ENCODE measurements at places on chromosomes 7 and 10.

DNA sequence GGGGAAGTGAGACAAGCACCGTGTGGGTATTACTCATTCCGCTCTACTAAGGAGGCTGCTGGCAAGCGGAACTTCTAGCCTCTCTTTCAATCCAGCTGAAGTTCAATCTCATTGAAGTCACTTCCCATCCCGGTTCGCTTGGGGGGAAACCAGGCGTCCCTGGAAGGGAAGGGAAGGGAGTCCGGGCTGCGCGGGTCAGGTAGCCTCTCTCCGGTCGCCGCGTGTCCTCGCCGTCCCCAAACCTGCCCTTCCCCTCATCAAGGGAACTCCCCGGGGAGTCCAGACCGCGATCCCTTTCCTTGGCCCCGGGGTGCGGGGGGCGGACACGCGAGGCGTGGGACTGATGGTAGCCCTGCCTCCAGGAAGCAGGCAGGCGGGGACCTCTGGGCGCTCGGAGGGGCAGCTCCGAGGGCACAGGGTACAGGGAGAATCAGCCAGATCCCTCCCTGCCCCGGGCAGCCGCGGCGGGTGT is 598 bp upstream of the ZEB1 start:
- DNase-seq, result peak; percentile 84

DNA sequence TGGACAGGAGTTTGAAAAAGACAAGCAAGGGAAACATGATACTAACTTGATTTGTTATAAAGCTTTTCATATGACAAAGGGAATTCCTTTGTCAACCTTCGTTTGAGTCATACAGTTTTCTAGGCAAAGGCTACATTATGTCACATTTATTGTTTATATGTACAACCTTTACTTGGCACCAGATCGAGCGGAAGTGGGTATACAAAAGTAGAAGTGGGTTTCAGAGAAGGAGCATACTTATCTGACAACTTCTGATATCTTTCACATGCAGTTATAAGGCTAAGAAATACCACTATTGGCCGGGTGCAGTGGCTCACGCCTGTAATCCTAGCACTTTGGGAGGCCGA is 11.0 kb downstream of the STMP1 start:
- no peak for DNase-seq

- no peak for DNase-seq
Observed at GRCh38 chr10:22588462-22588861, 125.9 kb downstream of the PIP4K2A start.

GRCh38 chr7:139663608-139664177 is 114.1 kb downstream of the HIPK2 start:
- no peak for DNase-seq

DNA sequence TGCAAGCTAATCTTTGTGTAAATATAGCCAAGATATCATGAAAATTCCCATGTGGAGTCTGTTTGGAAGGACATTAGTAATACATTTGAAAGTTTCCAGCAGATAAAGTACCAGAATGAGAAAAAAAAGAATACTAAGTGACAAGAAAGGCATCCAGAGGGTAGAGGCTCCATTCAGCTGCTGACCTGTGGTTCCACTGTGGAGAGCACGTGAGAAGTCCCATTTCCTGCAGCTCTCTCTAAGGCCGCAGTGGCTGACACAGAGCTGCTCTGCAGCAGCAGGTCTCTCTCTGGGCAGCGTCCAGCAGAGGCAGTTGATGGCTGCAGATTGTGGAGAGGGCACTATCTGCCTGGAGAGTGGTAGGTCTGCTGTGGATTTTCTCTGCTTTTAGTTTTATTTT is 100.1 kb upstream of the TMEM72 start:
- DNase-seq, result no peak

DNA sequence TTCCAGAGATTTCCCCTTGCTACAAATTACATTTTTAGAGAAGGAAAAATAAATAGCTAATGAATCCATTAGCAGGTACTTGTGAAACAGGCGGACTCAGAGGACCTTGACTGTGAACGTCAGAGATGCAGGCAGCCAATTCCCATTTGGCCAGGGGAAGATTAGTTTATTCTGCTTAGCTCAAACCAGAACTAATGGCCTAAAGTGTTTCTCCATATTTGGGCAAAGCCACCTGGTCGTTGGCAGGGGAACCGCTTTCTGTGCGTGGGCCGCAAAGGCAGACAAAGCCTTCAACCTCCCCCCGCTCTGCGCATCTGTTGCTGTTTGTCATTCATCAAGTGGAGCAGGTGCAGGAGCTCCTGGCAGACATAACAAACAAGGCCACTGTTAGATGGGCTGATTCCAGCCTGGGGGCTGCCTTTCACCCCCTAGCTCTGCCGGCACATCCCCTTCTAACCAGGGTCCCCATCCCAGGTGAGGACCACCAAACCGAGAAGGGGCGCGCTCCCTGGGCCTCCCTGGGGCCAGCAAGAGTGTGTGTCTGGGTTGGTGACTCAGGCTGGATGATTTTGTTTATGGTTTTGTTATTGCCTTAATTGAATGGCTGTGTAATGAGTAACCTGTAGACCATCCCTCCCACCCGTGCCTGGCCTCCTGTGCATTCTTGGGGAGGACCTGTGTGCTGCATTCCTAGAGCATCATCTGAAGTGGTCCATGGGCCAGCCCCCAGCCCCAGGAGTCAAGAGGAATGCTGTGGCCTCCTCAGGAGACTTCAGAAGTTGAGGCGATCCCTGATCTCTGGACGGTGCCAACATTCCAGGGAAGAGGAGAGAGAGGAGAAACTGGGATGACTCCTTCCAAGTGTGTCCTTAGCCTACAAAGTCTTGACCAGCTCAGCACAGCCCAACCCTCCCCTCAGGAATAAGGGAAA is 14.5 kb upstream of the CPA1 start:
- DNase-seq, result no peak

DNA sequence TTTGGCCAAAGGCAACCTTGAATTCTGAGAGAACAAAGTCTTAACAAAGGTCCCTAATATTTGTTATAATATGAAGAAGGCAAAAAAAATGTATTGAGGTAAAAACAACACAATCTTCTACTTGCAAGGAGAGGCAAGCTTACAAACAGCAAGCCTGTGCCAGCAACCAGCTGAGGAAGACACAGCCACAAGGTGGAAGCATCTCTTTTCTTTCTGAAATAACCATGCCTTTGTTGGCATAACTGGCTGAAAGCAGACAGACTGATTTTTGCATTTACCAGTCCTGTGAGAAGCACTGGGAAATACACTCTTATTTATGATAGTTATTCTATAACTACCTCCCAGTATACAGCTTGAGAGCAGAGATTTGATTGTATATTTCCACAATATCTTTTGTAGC is 292.0 kb downstream of the PHTF2 start:
- no peak for DNase-seq

DNA sequence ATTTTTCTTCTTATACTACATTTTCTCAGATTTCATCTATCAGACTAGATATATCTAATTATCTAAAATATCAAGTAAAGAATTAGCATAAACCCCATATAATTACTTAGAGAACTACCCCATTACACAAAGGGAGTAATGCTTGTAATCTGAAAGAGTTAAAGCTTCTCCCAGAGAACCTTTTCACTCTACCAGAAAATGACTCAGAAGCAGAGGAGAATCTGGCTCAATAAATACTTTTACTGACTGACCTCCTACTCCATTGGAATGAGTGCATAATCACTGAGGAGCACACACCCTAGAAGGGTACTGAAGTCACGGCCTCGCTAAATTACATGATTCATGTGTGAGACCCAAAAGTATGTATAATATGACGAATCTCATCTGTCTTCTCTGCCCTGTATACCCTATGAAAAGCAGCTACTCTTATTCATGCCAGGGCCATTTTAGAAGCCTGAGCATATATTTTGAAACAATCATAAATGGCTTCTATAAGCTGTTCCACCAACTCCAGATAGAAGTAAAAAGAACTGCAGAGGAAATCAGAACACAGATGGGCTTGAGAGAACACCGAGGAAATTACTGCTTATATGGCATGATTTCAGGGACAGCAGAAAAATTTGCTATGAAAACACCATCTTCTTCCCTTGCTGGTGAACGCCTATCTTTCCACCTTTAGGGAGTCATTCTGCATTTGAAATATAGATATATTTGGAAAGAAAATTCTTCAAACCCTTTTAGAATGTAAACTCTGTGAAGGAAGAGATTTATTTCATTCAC is 32.7 kb downstream of the DNMBP start:
- DNase-seq, result no peak

- peak; percentile 72 for DNase-seq
Observed at GRCh38 chr7:148962823-148963582, 65.3 kb downstream of the PDIA4 start.

Data from activated CD4-positive, alpha-beta T cell treated with anti-CD3 and anti-CD28 coated beads, Interleukin-2, Interleukin-4, amounts not matched to agents 100 ng/mL and 50 ng/mL, durations not matched to agents 16 hours and 8 hours (primary cell).